ENCODE measurements at places on chromosomes 3 and 15. TPM values are rescaled to one million over a fixed set of nuclear protein-coding genes. Genes with fewer than 3 reads are reported as not detected.
A peak's percentile ranks its signal among the peaks of the same experiment; 100 is the strongest.

The UBAP1L gene
- total RNA-seq = 1.7 TPM

The FBXO22 gene
- total RNA-seq = 66.8 TPM

The LSMEM2 gene
- 0.58 TPM for total RNA-seq

The RTP3 gene
- not detected for total RNA-seq

- peaks cover 19% of the 10 kb centered on the region for H3K36me3 ChIP-seq
- no peak overlapping the region for H3K27ac ChIP-seq
- H3K4me1 ChIP-seq = no peaks in the 10 kb centered on the region
- no peaks in the 10 kb centered on the region for H3K27me3 ChIP-seq
- no peak overlapping the region for H3K4me3 ChIP-seq
- no peak for DNase-seq
Measured at GRCh38 chr15:66523926-66524325, 18.8 kb downstream of the ZWILCH start.

DNA sequence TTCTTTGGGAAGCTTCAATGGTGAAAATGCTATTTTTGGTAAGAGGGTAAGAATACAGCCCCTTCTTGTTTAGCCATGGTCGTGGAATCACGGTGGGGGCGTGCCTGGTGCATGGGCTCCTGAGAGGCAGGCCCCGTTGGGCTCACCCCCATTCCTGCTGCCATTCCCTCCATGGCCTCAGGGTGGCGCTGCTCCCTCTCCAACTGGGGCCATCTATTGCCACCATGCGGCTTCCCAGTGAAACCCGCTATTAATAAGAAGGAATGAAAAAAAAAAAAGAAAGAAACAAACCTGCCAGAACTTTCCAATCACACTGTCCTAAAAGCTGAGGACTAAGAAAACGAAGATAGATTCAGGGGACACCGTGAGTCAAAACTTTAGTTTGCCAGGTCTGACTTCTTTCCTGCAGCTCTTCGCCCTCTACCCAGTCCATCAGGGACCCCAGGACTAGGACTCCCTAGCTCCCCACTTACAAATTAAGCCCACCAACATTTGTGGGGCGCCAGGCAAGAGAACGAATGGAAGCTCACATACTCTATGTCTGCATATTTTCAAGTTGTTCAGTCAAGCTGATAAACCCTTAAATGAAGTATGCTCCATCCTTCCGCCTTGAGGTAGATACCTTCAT, 30.6 kb upstream of the ABHD2 start:
- H3K27me3 ChIP-seq = no peaks in the 10 kb centered on the region
- no peak overlapping the region for H3K4me3 ChIP-seq
- peak; percentile 99 for DNase-seq

DNA sequence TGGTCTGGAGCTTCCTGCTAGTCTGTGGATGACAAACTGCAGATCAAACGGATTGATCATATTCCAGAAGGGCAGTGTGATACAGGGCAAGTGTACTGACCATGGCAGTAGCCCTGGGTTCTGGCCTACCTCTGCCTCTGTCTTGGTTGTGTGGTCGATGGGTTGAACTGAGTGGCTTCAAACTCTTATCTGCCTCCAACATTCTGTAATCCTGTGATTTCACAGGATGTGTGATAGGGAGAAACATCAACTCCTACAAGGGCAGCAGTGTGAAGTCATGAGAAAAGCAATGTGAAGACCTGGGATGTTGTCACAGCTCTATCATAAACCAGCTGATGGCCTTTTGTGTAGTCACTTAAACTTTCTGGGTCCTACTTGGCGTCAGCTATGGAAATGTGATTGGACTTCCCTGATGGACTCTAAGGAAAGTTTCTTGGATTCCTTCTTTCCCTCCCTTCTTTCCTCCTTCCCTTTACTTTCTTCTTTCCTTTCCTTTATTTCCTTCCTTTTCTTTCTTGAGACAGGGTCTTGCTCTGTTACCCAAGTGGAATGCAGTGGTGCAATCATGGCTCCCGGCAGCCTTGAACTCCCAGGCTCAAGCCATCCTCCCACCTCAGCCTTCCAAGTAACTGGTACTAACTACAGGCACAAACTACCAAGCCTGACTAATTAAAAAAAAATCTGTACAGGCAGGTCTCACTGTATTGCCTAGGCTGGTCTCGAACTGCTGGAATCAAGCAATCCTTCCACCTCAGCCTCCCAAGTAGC, 114.8 kb downstream of the BBX start:
- H3K27ac ChIP-seq = no peak overlapping the region
- H3K36me3 ChIP-seq = no peaks in the 10 kb centered on the region
- no peak for DNase-seq
- no peak overlapping the region for H3K4me3 ChIP-seq
- no peaks in the 10 kb centered on the region for H3K4me1 ChIP-seq

DNA sequence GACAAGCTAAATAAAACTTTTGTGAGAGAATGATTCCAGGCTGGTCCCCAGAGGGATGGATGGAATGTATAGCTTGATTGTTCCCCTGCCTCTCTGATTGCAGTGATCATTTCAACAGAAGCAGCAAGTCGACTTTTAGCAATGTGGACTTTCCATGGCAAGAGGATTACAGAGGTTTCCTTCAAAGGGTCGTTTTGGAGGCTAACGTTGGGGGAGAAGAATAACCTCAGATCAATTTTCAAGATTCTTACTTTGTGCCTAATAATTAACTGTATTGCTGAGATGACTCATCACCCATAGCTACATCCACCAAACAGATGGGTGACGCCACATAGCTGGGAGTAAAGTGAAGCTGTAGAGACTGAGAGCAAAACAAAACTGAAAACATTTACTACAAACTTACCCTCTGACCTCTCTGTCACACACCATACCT, 79.9 kb downstream of the GTPBP8 start:
- no peaks in the 10 kb centered on the region for H3K4me1 ChIP-seq
- H3K36me3 ChIP-seq = no peaks in the 10 kb centered on the region
- DNase-seq = no peak
- no peaks in the 10 kb centered on the region for H3K27me3 ChIP-seq
- no peak overlapping the region for H3K27ac ChIP-seq

DNA sequence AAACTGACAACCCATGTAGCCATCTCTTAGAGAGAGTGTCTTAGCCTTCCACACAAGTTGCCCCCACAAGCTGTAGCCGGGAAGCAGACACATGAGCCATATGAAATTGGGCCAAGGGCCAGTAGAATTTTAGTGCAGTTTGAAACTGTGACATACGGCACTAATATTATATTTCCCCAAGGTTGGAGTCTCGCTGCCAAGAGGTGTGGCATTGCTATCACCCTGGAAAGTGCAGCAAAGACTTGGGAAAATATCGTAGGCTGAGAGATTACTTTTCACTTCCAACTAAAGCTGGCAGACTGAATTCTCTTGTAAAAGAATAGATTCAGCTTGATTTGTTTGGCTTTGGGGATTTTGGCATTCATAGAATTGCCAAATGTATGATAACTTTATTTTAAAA, 89.2 kb downstream of the ECT2 start:
- H3K36me3 ChIP-seq = no peaks in the 10 kb centered on the region
- H3K4me3 ChIP-seq = no peak overlapping the region
- H3K27ac ChIP-seq = no peak overlapping the region
- H3K4me1 ChIP-seq = no peaks in the 10 kb centered on the region

DNA sequence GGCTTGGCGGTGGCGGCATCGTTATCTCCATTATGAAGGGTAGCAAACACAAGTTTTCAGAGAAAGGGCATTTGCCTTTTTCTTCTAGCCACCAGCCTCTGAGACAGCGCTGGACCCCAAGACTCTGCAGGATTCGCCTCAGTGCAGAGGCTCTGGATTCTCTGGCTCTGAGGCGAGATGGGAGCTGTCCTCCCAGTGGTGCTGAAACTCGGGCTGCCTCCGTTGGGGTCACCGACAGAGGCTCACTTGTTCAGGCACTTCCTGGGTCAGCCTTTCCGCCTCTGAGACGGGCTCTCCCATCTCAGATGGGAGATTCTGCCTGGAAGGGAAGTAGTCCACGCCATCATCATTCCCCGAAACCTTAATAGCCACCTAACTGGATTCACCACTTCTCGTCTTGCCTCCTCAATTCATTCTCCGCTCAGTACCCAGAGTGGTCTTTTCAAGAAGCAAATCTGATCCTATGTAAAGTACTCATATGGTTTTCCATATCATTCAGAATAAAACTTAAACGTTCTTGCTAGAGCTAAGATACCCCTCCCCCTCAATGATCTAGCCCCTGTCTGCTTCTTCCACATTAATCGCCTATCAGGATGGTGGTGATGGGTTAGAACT, 76.9 kb downstream of the RHCG start:
- no peak for DNase-seq
- H3K4me3 ChIP-seq = no peak overlapping the region
- H3K4me1 ChIP-seq = peaks cover 2% of the 10 kb centered on the region
- H3K27ac ChIP-seq = no peak overlapping the region
- H3K36me3 ChIP-seq = no peaks in the 10 kb centered on the region

DNA sequence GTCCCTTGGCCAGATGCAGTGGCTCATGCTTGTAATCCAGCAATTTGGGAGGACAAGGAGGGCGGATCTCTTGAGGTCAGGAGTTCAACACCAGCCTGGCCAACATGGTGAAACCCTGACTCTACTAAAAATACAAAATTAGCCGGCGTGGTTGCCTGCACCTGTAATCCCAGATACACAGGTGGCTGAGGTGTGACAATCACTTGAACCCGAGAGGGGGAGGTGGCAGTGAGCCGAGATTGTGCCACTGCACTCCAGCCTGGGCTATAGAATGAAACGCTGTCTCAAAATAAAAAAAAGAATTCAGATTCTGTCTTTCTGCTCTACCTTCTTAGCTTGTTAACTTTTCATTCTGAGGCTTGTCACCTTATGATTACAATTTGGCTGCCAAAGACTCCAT, 22.1 kb downstream of the MYO5A start:
- H3K27me3 ChIP-seq = no peaks in the 10 kb centered on the region
- H3K4me1 ChIP-seq = no peaks in the 10 kb centered on the region
- H3K36me3 ChIP-seq = no peaks in the 10 kb centered on the region
- no peak for DNase-seq
- no peak overlapping the region for H3K27ac ChIP-seq
- H3K4me3 ChIP-seq = no peak overlapping the region

DNA sequence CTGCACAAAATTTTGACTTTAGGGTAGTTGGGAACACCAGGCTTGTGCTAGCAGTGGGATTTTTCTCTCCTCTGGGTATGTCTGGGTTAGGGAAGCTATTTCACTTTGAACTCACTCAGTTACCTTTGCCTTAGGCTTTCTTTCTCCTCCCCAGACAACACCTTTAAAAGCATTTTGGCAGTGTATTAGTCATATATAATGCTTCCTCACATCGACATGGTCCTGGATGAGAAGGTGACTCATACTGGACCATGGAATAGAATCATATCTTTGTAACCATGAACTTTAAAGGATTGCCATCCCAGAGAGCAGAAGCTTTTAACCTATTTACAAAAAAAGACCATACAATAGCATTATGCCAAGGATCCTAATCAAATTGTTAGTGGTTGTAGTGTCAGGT, 2.7 kb downstream of the RYR3 start:
- DNase-seq = no peak
- H3K36me3 ChIP-seq = no peaks in the 10 kb centered on the region
- peaks cover 37% of the 10 kb centered on the region for H3K27me3 ChIP-seq

DNA sequence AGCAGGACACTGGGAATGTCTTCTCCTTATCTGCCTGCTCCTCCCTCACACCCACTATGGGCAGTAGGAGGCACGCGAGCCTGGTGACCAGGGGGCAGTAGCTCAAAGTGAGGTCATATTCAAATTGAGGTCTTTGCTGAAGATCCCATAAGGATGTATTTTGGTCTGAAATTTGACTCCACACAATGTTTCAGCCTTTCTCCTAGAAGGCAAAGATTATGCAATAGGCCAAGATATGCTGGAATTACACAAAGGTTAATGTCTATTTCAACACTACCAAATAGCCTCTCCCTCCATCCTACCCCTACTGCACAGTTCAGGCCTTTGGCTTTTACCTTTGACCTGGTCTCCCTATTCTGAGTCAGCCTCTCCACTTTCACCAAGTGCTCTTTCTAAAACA, 203.0 kb downstream of the TIGIT start:
- DNase-seq = no peak
- no peaks in the 10 kb centered on the region for H3K4me1 ChIP-seq
- H3K27me3 ChIP-seq = no peaks in the 10 kb centered on the region
- H3K4me3 ChIP-seq = no peak overlapping the region
- no peaks in the 10 kb centered on the region for H3K36me3 ChIP-seq

GRCh38 chr3:196886144-196886543, 18.4 kb downstream of the SENP5 start:
- no peaks in the 10 kb centered on the region for H3K4me1 ChIP-seq
- H3K36me3 ChIP-seq = no peaks in the 10 kb centered on the region

GRCh38 chr3:144294659-144295538, 323.3 kb downstream of the DIPK2A start:
- no peak for DNase-seq
- no peak overlapping the region for H3K4me3 ChIP-seq
- H3K4me1 ChIP-seq = no peaks in the 10 kb centered on the region

- H3K27ac ChIP-seq = no peak overlapping the region
- no peak for DNase-seq
- H3K4me3 ChIP-seq = no peak overlapping the region
- H3K36me3 ChIP-seq = no peaks in the 10 kb centered on the region
- no peaks in the 10 kb centered on the region for H3K27me3 ChIP-seq
- H3K4me1 ChIP-seq = peaks cover 8% of the 10 kb centered on the region
Measured at GRCh38 chr3:149643963-149644362, 13.9 kb downstream of the WWTR1 start.

DNA sequence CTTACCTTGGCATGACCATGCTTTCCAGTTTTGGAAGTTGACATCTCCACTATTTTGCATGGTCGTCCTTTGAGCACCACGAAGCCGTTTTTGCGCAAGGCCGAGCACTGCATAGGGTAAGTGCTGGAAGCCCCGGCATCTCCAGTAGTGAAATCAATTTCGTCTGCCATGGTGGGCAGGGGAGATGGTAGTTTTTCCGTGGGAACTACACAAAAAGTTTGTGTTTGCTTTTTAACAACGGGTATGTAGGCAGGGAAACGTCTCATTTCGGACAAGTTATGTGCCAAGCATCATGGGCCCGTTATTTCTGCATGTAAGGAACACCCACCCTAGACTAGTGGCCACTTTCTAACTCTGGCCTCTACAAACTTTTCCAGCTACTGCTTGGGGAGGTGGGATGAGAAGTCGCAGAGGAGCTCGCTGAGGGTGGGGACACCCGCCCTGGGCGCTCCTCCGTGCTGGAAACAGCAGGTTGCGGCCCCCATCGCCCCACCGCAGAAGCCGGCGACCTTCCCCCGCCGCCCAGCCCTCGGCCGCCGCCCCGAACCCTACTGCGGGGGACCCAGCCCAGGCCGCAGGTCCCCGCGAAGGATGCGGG, 701 bp downstream of the EIF5A2 start:
- H3K27me3 ChIP-seq = peaks cover 17% of the 10 kb centered on the region
- H3K36me3 ChIP-seq = no peaks in the 10 kb centered on the region
- DNase-seq = no peak
- H3K27ac ChIP-seq = no peak overlapping the region
- no peaks in the 10 kb centered on the region for H3K4me1 ChIP-seq

- H3K36me3 ChIP-seq = no peaks in the 10 kb centered on the region
- no peaks in the 10 kb centered on the region for H3K27me3 ChIP-seq
- DNase-seq = no peak
Measured at GRCh38 chr3:25830373-25831280, 40.7 kb downstream of the OXSM start.

DNA sequence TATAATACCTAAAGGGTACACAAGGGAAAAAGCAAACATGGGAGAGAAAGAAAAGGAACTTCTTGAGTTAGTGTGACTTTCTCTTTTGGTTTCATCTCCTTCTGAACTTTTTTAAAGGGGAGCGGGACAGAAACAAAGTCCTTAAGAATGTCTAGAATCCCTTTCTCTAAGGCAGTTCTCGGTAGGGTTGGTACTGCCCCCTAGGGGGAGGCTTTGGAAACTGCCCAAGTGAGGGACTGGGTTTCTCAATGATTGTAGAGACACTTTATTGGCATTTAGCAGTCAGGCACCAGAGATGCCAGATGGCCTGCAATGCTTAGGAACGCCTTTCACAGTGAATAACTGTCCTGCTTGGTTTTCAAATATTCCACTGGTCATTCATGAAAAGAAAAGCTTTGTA, 172.7 kb downstream of the WDR72 start:
- no peak overlapping the region for H3K27ac ChIP-seq
- H3K4me3 ChIP-seq = no peak overlapping the region
- peak; percentile 68 for DNase-seq
- H3K36me3 ChIP-seq = no peaks in the 10 kb centered on the region
- H3K27me3 ChIP-seq = no peaks in the 10 kb centered on the region
